ENCODE measurements at places on chromosomes 2 and 18.

DNA sequence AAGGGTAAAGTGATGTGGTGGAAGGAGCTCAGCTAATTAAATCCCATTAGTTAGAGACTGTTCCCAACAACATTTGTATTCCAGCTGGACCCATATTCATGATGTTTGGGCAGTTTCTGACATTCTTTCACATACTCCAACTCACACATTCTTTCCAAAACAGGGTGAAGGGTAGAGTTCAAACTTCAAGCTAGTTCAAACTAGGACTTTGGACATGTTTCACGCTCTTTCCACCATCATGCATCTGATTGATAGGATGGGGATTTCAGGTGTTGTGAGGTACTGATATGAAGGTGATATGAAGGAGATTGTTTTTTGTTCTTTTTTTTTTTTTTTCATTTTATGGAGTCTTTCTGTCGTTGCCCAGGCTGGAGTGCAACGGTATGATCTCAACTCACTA is 197.1 kb upstream of the LHCGR start:
- DNase-seq = no peak

DNA sequence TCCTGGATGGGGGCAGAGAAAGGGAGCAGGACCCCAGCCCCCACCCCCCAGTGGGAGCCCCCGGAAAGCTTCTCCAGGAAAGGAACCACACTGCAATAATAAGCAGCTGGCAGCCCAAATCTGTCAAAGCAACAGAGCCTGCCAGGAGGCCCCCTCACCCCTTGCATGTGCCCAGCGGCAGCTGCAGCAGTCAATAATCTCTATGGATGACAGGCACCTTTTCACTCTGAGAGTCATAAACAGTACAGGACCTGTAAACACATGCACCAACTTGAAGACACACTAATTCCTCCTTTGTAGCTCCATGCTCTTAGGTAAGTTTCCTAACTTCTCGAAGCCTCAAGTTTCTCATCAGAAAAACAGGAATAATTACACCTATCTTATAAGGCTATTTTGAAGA is 26.2 kb upstream of the KDM3A start:
- DNase-seq = no peak

- DNase-seq = no peak
These were observed 46.1 kb upstream of the PKDCC start for GRCh38 chr2:42001711-42002201.

DNA sequence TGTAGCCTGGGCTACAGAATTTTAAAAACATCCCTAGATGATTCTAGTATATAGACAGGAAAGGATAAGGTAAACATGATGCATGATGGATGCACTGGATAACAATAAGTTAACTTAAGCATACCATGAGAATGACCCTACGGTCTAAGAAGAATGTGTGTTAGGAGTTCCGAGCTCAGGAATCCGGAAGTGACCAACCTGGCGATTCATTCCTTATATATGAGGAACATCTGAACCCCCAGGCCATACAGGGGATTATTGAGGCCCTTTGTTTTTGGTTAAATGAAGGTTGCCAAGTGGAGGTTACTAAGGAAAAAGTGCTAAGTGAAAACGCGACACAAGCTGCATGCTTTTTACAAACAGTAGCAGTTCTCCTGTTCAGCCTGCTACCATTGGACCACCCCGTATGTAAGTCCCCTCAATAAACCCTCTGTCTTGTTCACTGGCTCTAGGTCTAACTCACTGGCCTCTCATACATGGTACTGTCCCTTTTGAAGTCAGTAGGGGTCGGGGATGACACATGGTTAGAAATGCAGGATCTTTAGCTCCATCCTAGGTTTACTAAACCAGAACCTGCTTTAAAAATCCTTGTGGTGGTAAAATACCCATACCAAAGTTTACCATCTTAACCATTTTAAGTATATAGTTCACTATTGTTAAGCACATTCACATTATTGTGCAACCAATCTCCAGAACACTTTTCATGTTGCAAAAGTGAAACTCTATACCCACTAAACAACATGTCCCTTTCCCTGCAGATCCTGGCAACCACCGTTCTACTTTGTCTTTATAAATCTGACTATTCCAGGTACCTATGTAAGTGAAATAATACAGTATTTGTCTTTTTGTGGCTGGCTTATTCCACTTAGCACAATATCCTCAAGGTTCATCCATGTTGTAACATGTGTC is 111.0 kb upstream of the MAP4K3 start:
- DNase-seq = no peak

- DNase-seq = no peak
These were observed 16.7 kb upstream of the ADGRF3 start for GRCh38 chr2:26363323-26363722.

- DNase-seq = peak; percentile 41
These were observed 625 bp downstream of the ARPC2 start for GRCh38 chr2:218217360-218218267.
